HFF-Myc (cell line): ENCODE measurements at places on chromosomes 1 and 21.

DNA sequence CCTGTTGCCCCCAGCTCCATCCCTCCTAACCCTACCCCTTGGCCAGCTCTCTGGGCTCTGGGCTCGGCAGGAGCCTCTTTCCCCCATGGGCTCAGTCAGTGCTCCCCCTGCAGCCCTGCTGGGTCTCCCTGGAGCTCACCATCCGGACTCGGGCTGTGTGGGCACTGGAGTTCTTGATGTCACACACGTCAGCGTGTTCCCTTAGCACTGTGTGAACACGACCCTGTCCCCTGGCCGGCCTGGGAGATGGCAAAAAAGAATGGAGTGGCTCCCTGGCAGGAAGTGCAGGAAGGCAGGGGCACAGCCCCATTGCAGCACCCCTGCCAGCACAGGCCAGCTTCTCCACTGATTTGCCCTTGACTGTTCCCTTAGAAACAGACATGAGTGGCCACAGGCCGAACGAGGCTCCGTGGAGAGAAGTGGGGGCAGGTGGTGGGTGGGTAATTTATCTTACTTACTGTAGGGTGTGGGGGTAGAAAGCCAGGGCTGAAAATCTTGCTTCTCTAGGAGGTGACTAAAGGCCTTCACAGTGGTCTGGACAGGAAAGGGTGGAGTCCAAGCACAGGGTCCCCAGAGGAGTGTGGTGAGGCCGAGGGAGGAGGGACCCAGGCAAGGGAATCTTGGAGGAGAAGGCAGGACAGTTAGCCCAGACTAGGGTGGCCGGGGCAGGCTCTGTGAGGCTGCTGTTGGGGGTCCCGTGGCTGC lies 381.7 kb upstream of the VAMP3 start:
- DNase-seq = no peak

DNA sequence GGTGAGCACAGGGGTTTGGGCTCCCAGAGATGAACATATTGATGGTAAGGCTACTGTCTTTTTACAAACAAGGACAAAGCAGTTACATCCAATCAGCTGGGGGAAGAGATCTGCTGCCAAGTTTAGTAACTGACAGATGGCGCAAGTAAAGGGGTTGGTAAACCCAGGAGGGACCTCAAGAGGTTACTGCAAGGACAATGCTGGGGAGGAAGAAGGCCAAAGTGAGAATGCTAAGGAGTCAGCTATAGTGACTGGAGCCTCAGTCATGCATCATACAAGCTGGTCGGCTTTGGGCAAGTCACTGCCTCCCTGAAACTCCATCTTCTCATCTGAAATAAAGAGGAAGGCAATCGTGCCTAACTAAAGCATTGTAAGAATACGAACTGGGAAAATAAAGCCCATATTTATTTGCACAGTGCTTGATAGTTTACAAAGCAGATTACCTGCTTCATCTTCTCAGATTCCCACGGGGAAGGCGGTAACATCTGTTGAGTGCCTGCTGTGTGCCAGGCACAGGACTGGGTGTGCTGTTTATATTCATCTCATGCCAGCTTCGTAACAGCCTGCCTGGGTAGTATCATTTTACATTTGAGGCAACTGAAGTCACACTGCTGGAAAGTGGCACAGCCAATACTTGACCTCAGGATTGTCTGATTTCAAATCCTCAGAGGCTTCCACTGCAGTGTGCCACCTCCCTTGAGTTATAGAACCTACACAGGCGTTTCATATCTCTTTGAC lies 114.8 kb downstream of the BEND5 start:
- DNase-seq = no peak

- DNase-seq = peak; percentile 99
These were observed 26.8 kb downstream of the CCN1 start for GRCh38 chr1:85607126-85607920.

DNA sequence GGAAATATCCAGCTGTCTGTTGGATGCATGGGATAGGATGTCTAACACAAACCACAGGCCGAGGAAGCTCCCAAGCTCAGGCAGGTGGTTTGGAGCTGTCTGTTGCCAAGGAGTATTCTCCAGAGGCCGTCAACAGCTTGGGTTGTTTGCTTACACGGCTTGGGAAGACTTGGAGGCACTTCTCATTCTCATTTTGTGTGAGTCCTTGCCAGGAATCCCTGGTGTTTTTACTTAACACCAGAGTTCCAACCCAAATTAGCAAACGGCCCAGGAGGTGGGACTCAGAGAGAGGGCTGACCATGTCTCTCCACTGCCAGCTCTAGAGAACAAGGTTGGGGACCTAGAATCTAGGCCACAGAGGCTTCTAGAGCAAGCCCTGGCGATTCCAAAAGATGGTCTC lies 72.7 kb upstream of the FAM20B start:
- DNase-seq = no peak

- DNase-seq = no peak
These were observed 32.1 kb upstream of the ST6GALNAC5 start for GRCh38 chr1:76835203-76835602.

GRCh38 chr1:84436876-84437655 lies 38.8 kb downstream of the DNASE2B start:
- DNase-seq = no peak

GRCh38 chr1:91784616-91785015 lies 101.3 kb downstream of the TGFBR3 start:
- no peak for DNase-seq

DNA sequence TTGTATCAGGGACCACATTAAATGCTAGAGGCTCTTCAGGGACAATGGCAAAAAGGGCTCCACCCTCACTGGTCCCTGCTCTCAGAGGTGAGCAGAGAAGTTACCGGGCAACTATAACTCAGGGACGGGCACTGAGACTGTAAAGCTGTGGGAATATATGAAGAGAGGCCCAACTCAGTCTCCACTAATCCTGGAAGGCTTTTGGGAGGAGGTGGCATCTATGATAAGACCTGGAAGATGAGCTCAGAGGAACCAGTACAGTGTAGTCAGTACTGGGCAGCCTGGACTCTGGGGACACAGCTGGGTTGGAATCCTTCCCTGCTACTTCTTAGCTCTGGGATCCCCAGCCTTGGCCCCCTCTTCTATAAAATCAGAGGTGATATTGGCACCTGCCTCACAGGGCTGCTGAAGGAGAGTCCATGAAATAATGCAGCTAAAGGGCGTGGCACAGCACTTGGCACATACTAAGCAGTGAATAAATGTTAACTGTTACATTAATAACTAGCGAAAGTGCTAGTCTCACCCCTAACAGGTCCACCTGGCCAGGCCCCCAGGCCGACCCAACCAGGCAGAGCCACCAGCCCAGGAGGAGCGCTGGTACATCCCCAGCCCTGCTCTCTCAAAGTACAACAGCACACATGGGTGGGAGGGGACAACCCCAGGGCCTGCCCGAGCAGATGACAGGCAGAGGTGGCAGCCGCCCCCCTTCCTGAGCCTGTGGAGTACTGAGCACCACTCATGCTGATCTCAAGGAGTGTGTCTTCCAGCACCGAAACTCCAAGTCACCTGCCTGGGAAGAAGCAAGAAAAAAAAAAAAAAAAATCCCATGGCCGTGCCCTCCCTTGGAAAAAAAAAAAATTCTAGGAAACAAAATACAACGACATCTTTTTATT lies 62.7 kb downstream of the CASZ1 start:
- DNase-seq = no peak

DNA sequence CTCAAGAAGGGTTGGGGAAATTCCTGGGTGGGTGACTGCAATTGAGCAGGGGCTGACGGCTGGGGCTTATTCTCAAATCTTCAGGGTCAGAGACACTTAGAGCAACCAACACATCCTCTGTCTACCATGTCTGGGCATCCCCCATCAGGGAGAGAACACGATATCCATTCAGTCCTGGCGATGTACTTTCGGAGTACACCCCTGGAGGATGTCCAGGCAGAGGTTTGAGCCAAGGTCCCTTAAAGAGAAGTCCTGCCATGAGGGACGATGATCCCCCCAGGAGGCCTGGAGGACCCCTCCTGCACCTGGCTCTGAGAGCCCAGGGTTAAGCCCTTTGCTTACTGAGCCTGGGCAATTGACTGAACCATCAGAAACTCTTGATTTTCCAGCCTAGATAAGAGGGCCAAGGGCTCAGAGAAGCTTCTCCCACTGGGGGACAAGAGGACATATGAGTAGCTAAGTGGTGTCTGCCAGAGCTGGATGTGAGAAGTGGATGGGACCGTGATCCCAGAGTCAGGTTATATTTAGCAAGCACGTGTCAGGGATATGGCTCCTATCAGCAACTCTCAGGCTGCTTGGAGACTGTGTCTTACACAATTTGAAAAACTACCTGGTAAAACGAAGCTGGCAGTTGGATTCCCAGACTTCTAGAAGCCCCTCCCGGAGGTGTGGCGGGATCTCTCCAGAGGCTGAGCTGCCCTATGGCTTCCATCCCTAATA lies 253.3 kb upstream of the VAMP3 start:
- DNase-seq = no peak

DNA sequence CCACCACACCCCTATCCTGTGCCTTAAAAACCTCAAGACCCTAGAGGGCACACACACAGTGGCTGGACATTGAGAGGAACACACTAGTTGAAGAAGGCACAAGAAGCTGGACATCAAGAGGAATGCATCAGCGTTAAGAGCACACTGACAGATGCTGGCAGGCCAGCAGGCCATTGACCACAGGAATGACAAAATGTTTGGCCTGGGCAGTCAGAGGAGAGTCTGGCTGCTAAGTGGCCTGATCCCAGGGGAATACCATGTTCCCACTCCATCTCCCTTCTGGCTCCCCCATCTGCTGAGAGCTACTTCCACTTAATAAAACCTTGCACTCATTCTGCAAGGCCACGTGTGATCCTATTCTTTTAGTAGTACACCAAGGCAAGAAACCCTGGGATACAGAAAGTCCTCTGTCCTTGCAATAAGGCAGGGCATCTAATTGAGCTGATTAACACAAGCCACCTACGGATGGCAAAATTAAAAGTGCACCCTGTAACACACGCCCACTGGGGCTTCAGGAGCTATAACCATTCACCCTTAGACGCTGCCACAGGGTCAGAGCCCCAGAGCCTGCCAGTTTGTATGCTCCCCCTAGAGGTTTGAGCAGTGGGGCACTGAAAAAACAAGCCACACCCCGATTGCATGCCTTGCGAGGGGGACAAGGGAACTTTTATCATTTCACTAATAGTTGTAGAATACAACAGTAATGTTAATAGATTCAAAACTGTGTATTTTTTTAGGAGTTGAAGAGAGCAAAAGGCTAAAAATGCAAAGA lies 1216.1 kb upstream of the NCAM2 start:
- no peak for DNase-seq

DNA sequence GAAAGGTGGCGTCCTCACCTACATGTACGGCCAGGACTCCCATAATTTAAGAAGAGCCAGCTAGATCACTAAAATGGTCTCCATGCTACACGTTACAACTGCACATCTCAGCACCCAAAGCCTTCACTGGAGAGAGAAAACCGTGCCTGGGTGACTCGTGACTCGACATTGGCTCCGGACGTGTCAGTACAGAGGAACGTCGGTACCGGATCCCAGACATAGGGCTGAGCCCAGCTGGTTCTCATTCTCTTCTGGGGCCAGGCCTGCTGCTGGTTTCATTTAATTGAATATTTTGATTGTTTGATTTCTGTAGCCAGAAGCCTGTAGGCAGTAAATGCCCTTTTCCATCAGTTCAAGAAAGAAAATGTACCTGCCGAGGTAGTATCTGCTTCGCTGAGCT lies 93.1 kb downstream of the HHIPL2 start:
- no peak for DNase-seq

DNA sequence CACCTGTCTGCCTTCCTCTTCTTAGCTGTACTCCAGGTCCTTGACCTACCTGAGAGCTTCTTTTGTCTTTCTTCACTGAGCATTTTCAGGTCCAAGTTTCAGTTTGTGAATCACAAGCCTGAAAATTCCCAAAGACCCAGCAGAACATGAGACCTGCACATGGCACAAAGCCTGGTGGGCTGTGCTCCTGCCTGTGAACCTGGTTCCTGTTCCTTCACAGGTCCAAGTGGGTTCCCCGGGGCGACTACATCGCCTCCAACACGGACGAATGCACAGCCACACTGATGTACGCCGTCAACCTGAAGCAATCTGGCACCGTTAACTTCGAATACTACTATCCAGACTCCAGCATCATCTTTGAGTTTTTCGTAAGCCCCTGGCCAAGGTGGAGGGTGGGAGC lies 42.1 kb upstream of the SARS1 start:
- DNase-seq = no peak

DNA sequence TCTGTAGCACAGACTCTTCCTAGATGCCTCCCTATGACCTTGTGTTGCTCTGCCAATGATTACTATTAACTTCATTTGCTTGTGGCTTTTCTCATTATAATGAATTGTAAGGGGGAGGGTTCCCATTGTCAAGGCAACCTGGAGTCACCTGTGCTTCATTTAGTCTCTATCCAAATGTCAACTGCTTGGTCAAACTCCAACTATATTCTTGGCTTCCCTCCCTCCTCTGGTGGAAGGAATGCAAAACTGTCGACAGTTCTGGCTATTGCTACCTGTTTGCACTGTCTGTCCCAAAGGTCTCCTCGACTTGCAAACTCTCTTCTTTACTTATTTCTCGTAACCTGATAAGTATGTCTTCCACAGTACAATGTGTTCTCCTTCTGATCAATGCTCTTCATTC lies 100.3 kb downstream of the CACNA1E start:
- no peak for DNase-seq

- no peak for DNase-seq
These were observed 89.3 kb downstream of the PLD5 start for GRCh38 chr1:242435200-242435599.

DNA sequence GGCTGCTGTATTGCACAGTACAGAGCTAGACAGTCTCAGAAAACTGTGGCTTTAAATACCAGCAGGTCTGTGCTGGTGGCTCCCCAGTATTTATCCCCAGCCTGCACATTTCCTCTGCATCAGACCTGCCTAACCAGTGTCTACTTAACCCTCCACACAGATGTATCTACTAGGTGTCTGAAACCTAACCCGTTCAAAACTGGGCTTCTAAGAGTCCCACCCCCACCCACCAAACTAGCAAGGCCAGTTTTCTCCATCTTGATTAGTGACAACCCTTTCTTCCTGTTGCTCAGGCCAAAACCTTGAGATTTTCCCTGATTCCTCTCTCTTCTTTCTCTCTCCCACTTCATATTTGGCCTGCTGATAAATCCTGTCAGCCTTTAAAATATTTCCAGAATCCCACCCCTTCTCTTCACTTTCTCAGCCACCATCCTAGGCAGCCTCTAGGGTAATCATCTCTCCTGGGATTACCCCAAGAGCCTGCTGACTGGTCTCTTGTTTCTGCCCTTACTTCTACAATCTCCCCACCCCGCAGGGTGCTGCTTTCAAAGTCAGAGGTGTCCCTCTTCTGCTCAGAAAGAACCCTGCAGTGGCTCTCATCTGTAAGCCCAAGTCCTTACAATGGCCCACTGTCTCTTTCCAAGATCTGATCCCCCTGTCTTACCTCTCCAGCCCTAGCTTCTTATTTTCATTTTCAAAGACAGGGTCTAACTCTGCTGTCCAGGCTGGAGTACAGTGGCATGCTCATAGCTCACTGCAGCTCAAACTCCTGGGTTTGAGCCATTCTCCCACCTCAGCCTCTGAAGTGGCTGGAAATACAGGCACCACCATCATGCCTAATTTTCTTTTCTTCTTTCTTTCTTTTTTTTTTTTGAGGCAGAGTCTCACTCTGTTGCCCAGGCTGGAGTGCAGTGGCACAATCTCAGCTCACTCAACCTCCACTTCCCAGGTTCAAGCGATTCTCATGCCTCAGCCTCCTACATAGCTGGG lies 45.2 kb downstream of the H3-3A start:
- DNase-seq = no peak

- DNase-seq = no peak
These were observed 315.9 kb upstream of the GREM2 start for GRCh38 chr1:240927821-240928220.
